ENCODE measurements at places on chromosomes 2 and 18.

DNA sequence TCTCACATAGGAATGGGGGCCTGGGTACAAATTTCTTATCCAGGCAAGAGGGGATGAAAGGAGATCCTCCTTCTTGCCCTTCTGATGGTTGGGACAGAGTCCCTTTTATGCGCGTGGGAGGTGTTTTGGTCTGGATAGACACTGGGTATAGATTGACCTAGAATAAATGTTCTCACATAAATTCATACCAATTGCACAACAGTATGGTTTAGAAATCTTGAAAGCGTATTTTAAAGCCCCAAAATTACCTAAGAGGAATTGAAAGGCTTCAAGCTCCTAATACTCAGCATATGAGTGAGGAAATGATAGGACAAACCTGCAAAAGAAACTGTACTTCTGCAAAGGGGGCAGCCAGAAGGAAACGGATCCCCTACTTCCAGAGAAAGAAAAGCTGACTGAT is 2.6 kb upstream of the BCL2 start:
- no peak for DNase-seq

- no peak for DNase-seq
Observed at GRCh38 chr2:28659127-28659526, 92.5 kb upstream of the PPP1CB start.

DNA sequence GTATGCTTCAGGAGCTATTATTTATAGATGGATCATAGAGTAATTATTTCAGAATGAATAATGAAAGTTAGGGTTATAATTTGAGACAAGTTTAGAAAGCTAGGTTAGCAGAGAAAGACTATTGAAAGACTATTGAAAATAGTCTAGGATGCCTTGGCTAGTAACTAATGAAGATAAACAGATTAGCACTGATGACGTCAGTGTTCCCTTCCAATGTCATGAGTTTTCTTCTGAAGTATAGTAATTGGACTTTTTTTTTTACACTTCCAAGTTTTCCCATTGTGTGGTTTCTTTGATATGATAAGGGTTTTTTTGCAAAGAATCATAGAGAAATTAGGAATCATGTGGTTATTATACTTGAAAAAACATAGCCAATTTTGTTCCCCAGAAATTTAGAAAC is 1041.5 kb upstream of the CRIM1 start:
- DNase-seq = no peak

GRCh38 chr2:121998751-121999150 is 243.3 kb downstream of the TSN start:
- DNase-seq = no peak

- DNase-seq = no peak
Observed at GRCh38 chr2:169275696-169276444, 86.5 kb downstream of the LRP2 start.

GRCh38 chr2:176157499-176158185 is 535 bp downstream of the HOXD3 start:
- DNase-seq = no peak

GRCh38 chr18:55732227-55733106 is 144.5 kb upstream of the TCF4 start:
- no peak for DNase-seq

GRCh38 chr2:142944264-142944663 is 66.8 kb downstream of the KYNU start:
- DNase-seq = no peak

DNA sequence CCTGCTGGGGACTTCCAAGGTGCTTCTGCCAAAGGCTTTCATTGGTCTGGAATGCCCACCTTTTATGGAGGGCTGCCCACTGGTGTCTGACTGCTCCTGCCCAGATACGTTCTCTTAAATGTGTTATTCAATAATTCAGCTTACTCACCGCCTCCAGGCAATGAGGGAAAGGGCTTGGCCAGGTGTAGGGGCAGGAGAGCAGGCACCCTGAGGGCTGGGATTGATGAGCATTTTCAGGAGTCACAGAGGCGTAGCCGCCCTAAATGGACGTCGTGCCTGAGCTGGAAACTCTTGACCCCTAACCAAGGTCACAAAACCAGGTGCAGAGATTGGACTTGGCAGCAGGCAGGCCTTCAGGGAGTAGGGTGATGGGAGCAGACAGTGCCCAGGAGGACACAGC is 26.8 kb downstream of the MAL start:
- DNase-seq = no peak

DNA sequence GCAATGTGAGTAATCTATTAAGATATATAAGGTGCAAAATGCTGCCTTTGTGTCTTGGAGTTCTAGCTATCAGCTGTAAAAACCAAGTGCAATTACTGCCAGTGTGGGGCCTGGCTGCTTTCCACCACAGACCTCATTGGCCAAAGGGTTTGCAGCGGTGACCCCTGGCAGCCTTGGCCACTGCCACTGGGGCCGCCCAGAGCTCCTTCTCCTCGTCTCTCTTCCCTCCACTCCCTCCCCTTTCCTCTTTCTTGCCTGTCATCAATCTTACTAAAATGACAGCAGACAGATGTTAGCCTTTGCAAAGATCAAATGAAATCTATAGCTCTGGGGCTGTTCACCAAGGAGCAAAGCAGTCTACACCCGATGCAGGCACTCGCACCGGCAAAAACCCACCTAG is 986.3 kb downstream of the BCL11A start:
- DNase-seq = no peak

- no peak for DNase-seq
Observed at GRCh38 chr2:242060212-242060835, 190.8 kb downstream of the RTP5 start.

- no peak for DNase-seq
Observed at GRCh38 chr18:2536063-2536462, 35.2 kb downstream of the METTL4 start.

DNA sequence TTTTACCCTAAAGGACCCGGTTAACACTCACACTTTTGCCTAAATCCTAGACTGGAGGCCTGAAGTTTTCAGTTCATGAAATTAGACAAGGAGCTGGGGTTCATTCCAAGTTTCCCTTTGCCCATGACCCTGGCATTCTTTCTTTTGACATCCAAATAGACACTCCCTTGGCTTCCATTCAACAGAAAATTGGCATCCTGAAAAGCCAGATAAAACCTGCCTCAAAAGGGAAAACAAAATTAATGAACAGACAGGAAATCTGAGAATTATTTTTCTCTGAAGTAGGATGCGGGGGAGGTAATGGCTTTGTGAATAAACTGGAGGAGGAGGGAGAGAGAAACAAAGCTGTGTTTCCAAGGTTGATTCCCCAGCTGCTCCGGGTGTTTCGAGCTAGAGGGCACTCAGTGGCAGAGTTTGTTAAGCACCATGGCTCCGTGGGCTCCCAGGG is 41.0 kb downstream of the SPP2 start:
- DNase-seq = no peak

- DNase-seq = no peak
Observed at GRCh38 chr2:30234180-30234971, 3.0 kb downstream of the LBH start.

- no peak for DNase-seq
Observed at GRCh38 chr2:195995499-195995898, 73.1 kb downstream of the DNAH7 start.

- no peak for DNase-seq
Observed at GRCh38 chr2:107775791-107776190, 50.9 kb upstream of the RGPD4 start.

DNA sequence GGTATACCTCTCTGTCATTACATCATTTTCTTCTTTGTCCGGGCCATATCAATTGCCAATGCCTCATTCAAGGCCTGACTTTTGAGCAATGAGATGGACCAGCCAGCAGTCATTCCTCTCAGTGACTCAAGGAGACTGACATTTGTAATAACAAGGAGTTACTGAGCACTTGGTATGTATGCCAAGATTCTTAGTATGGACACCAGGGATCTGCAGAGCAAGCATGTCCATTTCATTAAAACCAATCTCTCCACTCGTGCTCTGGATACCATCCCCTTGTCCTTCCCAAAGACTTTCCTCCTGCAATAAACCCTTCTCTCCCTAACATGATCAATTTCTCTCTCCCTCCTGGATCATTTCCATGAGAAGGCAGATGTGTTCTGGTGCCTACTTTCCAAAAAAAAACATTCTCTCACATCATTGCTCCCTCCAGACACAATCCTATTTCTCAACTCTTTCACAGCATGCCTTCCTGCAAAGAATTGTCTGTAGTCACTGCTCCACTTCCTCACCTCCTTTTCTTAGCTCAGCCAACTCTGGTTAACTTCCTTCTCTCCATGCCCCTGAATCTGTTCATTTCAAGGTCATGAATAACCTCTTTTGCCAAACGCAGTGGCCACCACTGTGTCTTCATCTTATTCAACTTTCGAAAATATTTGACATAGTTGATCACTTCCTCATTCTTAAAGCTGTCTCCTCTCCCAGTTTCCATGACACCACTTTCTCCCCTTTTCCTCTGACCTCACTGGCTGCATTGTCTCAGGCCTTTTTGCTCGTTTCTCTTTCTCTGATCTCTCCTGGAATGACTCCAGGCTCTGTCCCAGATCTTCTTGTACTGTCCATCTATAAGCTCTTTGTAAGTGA is 102.8 kb upstream of the CYP1B1 start:
- DNase-seq = no peak

GRCh38 chr2:37550190-37550589 is 121.3 kb downstream of the CDC42EP3 start:
- DNase-seq = no peak

DNA sequence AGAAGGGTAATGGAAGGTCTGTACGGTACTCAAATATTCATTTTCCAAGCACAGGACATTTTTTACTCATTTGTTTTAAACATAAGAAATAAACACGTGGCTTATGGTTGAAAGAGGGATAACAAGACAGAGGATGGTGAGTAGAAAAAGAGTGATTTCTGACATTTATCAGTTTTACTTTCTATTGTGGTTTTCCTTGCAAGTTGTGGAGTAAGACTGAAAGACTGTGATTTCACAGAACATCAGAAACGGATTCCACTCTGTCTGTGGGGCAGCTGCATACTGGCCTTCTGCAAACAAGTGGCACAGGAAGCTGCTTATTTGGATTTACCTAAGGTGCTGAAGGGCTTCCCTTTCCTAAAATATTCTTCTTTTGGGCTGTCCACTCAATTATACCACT is 122.2 kb upstream of the ITGB6 start:
- no peak for DNase-seq

DNA sequence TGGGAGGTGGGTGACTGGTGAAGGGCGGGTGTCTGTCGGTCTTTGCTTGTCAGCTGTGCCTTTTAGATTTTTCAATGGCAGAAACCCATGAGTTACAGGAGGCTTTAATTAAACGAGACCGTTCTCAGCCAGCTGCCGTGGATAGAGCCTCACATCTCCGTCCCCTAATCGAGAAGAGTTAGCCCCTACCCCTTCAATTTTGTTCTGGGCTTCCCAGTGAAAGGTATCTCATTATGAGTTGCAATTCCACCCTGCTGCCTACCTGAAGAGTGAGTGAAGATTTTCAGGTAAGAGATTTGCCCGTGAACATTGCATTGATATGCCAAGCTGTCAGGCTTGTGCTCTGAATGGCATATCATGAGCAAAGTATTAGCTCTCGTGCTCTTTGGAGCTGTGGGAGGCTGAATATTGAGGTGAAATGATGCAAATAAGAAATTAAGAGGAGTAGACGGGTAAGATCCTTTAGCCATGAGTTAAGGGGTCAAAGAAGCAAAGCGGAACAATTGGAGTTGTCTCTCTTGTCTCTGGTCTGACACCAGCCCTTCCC is 118.7 kb upstream of the MSTN start:
- DNase-seq = no peak

- DNase-seq = no peak
Observed at GRCh38 chr2:34112161-34112560, 513.1 kb upstream of the FAM98A start.

DNA sequence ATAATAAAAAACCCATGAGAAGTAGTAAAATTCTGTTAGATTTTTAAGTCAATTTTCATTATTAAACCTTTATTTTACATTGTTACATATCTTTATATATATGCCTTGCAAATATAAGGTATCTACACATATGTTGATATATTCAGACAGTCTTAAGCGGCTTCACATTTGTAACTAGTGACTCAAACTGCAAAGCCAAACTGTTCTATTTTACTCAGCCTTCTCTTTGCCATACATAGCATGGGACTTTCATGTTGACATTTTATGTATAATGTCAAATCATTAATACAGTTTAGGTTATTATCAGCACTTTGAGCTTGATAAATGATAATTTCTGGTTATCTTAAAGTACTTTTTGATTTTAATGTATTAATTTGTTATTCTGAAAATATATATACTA is 125.0 kb upstream of the WDSUB1 start:
- DNase-seq = no peak

DNA sequence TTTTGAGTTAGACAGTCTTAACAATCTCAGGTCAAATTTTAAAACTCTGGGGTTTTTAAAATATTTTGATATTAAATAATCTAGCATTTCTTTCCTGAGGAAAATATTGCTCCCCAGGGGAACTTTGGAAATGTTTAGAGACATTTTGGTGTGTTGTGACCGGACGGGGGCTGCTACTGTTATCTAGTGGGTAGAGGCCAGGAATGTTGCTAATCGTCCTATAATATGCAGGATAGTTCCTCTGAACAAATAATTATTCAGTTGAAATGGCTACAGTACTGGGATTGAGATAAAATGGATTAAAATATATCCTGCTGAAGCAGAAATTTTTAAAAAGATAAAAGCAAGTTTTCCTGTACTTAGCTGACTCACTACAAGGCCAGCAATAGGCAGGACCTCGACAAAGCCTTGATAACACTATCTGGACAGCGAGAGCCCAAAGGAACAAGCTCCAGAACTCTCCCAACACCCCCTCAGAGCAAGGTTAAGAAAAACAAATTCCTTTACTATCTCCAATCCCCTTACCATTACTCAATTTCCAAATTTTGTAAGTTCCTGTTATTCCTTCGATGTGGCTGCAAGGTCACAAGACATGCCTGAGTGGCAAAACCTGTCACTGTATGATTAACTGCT is 1407.4 kb downstream of the SUCLG1 start:
- no peak for DNase-seq

- DNase-seq = no peak
Observed at GRCh38 chr2:130339885-130340745, 2.6 kb upstream of the IMP4 start.

DNA sequence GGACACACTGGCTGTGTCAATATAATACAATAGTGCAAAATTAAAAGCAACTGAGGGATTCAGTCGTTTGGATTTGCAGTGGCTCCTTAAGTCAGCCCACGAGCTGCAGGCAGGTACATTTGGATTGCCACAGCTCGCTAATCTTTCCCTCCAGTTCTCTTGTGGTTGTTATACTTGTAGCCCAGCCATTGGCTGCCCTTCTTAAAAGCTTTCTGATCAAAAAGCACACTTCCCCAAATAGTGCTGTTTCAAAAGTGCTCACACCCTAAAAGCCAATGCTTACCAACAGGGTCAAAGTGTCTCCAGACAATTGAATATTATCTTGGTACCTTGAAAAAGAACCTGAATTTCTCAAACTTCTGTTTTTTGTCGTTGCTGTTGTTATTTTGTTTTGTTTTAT is 404.7 kb upstream of the FAM98A start:
- no peak for DNase-seq

DNA sequence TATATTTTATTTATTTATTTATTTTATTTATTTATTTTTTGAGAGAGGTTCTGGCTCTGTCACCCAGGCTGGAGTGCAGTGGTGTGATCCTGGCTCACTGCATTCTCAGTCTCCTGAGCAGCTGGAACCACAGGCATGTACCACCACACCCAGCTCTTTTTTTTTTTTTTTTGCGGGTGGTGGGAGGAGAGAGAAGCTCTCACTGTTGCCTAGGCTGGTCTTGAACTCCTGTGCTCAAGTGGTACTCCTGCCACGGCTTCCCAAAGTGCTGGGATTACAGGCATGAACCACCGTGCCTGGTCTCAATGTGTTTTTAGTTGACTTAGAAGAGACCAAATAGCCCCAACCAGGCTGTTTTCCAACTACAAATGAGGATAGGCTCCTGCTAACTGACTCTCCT is 80.7 kb downstream of the PDCL3 start:
- no peak for DNase-seq

GRCh38 chr18:13270279-13270855 is 51.8 kb downstream of the LDLRAD4 start:
- DNase-seq = no peak

Data from stimulated activated CD4-positive, alpha-beta T cell treated with anti-CD3 and anti-CD28 coated beads, Interleukin-15, amount 100 ng/mL, for 1 hour (primary cell).